ENCODE measurements at places on chromosomes 6 and 20.

DNA sequence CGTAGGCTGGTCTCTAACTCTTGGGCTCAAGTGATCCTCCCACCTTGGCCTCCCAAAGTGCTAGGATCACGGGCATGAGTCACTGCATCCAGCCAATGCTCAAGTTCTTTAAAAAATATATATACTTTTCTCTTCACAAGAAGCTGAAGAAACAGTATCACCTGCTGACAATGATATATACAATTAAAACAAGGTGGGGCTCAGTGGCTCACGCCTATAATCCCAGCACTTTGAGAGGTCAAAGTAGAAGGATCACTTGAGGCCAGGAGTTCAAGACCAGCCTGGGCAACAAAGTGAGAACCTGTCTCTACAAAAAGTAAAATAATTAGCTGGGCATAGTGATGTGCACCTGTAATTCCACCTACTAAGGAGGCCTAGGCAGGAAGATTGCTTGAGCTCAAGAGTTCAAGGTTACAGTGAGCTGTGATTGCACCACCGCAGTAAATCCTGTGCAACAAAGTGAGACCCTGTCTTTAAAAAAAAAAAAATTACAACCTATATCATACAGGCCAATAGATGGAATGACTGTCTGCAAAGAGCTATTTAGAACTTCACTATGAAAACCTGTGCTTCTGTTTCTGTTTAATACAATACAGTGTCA lies 36.4 kb downstream of the MBOAT1 start:
- DNase-seq: no peak

GRCh38 chr6:20564777-20565176 lies 30.5 kb downstream of the CDKAL1 start:
- no peak for DNase-seq

- DNase-seq: no peak
Measured at GRCh38 chr20:41018153-41018552, 10.5 kb upstream of the TOP1 start.

GRCh38 chr6:13703496-13703895 lies 8.1 kb downstream of the RANBP9 start:
- DNase-seq: no peak

DNA sequence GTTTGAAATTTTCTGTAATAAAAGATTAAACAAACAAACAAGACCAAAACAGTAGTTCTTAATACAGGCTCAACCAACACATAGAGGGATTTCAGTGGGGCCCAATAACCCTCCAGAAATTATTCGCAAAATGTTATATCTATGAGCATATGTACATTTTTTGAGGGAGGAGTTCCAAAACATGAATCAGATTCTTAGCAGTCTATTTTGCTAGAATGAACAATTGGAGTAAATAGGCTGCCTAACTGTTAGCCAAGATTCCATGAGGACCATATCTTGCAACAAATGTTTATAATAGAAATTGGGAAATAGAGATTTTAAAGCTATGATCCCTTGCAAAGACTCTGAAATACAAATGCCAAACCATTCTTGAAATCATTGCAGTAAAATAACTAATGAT lies 186.3 kb downstream of the AKAP7 start:
- DNase-seq: no peak

GRCh38 chr6:130293800-130294199 lies 71.0 kb upstream of the SAMD3 start:
- no peak for DNase-seq

- no peak for DNase-seq
Measured at GRCh38 chr6:106792536-106793236, 163.3 kb downstream of the QRSL1 start.

GRCh38 chr6:135583256-135583761 lies 85.8 kb upstream of the AHI1 start:
- no peak for DNase-seq

DNA sequence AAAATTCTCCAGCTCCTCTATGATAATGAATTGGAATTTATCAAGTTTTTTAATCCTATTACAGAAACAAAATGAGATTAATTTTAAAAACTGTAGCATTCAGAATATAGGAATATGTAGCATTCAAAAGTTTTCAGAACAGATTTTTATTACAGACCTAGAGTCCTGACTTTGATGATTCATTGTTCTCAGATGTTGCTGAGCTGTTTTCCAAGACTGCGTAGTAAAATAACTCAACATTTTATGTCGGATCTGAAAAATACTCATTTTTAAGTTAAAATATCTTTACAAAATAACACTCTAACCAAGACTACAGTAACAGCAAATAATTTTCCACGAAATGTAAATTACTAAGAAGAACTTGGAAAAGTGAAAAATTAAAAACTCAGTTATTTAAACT lies 67.1 kb downstream of the SYCP2 start:
- DNase-seq: no peak

DNA sequence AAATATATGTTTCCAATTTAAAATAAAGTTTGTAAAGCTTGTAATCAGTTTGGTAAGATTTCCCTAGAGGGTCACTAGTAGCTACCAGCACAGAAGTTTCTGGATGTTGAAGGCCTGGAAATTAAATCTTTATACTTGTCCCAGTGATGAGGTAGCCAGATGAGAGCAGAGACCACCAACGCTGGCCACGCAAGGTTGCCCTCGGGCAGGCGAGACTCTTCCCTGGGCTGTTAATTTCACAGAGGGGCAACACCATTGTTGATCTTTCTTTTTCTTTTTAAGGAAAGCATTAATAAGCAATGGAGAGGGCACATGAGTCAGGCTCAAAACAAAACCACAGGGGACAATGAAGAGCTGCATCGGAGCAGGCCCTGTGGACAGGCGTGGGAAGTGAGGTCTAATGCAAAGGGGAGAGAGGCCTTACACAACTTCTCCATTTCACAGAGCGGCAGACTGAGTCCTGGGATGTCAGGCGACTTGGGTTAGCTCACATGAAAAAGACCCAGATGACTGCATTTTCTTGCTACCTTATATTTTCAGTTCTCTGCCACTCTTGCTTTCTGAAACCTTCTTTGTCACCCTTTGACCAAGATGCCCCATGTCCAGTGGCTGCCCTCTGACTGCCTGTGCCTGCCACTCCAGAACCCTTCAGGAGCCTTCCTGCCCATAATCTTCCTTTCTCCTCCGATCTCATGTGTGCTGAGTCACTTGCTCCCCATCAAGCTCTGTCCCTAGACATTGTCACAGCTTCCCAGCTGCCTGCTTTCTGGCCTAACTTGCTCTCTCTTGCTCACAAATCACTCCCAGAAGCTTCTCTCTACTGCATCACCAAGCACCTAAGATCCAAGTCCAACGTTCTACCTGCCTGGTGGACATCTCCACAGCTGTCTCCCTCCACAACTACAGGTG lies 107.7 kb upstream of the CDYL start:
- DNase-seq: no peak

DNA sequence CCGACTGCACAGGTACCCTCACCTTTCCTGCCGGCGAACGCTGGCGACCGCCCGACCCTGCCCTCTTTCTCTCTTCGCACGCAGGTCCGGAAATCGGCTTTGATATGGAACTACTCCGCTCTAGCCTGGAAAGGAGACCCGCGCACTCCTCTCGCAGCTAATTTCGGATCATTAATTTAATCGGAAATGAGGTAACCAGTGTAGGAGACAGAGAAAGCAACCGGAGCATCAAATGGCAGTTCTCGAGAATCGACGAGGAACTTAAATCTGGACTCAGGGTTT lies 949 bp upstream of the ATXN1 start:
- no peak for DNase-seq

GRCh38 chr20:17504898-17505635 lies 26.1 kb downstream of the BFSP1 start:
- peak; percentile 47 for DNase-seq

DNA sequence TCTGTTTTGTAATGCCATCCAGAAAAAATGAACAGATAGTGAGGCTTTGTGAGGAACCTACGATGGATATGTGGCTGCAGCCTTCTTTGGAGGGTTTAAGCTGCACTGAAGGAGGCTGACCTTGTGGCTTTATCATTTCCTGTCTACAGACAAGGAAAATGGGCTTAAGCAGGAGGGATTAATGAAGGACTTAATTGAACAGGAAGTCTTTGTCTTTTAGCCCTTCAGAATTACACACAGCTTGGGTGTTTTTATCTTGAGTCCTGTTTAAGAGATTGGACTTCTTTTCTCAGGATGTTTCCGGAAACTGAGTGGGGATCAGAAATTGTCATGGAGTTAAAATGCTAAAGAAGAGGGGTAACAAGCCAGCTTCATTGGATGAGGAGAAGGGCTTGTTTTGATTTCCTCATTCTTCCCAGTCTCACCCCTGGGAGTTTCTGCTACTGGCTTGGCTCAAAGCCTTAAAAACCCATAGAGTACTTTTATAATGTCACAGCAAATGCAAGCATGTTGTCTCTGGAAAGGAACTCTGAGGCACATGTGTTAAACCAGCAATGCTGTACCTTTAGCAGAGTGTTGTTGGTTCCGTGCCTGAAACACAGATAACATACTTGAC lies 193.6 kb downstream of the JARID2 start:
- no peak for DNase-seq

- DNase-seq: no peak
Measured at GRCh38 chr6:46015119-46015968, at the start of gene CLIC5. Gene CLIC5 (minus strand): TSS chr6:46015860. CDS start chr6:46015542, 318 bp downstream.

DNA sequence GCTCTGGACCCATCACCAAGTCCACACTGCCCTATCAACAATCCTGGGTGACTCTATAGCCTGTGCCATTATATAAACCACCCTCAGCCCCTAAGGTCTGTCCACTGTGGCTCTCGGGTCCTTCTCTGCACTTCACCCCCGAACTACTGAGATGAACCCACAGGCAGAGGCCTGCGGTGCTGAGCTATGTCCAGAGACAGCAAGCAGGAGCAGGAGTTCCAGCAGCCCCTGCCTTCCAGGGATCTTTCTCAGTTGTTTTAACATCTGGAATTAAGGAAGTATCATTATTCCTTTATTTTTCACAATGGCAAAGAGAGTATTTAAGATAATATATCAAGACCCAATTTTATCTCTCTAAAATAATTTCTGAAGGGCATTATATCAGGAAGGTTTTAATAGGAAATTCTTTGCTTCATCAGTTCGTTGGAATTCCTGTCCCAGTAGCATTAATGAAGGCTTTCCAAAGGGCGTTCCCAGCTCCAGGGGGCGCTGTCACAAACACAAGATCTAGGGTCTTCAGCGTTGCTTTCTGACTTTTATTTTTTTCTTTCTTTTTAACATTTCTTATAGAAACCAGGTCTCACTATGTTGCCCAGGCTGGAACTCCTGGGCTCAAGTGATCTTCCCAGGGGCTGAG lies 27.3 kb downstream of the RRBP1 start:
- DNase-seq: no peak

- DNase-seq: no peak
Measured at GRCh38 chr20:49415668-49416044, 66.8 kb downstream of the KCNB1 start.

DNA sequence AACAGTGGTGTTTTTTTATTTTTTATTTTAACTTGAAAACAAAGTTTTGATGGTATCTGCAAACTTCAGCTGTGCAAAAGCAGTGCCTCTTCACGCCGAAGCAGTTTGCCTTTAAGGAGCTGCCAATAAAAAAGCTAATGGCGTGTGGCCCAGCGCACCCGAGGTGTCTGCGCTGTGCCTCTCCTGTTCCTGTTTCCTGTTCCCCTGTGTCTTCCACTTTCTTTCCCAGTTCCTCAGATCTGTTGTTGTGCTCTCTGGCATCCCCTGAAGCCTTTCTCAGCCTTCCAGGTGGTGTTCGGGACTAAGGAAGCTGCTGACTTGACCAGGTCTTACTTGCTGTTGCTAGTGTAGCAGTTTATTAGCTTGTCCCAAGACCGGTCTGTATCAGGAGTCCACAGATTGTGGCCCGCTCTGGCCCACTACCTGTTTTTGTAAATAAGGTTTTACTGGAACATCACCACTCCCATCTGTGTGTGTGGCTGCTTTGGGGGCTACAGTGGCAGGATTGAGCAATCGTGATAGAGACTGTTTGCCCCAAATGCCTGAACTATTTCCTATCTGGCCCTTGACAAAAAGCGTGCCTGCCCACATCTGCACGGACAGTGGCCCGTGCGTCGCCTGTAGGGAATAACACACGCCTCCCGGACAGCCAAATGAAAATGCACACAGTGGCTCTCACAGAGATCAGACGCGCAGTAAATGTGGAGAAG lies 178.3 kb downstream of the TMEM242 start:
- no peak for DNase-seq

DNA sequence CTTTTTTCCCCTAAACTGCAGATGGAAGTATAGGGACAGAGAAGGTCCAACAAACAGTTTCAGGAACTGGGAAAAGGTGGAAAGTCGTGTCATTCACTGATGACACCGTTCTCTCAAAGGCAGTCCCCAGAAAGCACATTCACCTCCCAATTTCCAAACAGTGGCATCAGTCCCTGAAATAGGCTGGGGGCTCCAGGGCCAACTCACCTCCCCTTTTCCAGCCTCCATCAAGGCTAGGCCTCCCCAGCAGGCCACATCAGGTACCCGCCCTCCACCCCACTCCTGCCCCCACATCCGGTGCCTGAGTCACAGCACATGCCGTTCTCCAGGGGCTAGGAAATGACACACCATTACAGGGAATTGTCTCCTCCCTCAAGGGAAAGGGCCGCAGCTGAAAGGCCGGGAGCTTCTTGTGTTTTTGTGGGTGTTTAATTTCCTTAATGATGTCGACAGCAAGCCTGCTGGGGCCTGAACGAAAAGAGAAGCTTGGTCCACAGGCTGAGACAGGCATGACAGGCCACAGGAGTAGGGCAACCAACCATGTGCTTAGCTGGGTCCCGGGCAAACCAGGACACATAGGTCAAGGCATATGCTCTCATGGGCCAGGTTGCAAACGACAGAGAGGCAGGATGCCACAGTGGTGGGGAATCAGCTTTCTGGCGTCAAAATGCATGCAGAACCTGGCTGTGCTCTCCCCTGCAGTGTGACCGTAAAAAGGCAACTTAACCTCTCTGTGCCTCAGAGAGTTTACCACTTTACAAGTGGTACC lies 39.2 kb downstream of the ZMYND8 start:
- peak; percentile 86 for DNase-seq

- no peak for DNase-seq
Measured at GRCh38 chr6:10659699-10660348, 34.6 kb downstream of the C6orf52 start.

GRCh38 chr6:97085772-97086171 lies 161.2 kb downstream of the KLHL32 start:
- DNase-seq: no peak

DNA sequence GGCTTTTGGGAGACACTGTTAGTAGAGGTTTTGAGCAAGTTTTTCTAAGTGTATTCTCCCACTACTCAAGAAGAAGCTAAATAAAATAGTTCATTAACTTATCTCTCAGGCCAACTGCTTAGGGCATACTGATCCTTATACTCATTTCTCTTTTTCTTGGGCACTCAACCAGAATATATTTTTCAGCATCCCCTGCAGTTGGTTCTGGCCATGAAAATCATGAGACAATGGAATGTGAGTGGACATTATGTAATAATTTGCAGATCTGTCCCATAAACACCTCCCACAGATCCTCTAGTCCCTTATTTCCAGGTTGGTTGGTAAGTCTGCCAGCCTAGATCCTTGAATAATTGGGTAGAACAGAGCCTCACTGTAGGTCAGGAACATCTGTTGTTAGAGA lies 136.7 kb downstream of the AIG1 start:
- DNase-seq: no peak

- DNase-seq: no peak
Measured at GRCh38 chr6:134821928-134822864, 127.7 kb downstream of the ALDH8A1 start.

- DNase-seq: no peak
Measured at GRCh38 chr6:160085226-160085625, 36.4 kb upstream of the SLC22A1 start.

Data from GF-D8 (cell line).